ENCODE measurements at places on chromosomes 1 and 21. TPM values are rescaled to one million over a fixed set of nuclear protein-coding genes. Genes with fewer than 3 reads are reported as not detected.

Gene FNDC10
- 1.5 TPM for polyA plus RNA-seq

- no peak for DNase-seq
Observed at GRCh38 chr1:3152143-3152542, 83.1 kb downstream of the PRDM16 start.

- no peak for DNase-seq
Observed at GRCh38 chr21:42286416-42286815, 28.8 kb downstream of the TFF3 start.

- DNase-seq, result no peak
Observed at GRCh38 chr1:41192456-41193178, 49.5 kb downstream of the SCMH1 start.

DNA sequence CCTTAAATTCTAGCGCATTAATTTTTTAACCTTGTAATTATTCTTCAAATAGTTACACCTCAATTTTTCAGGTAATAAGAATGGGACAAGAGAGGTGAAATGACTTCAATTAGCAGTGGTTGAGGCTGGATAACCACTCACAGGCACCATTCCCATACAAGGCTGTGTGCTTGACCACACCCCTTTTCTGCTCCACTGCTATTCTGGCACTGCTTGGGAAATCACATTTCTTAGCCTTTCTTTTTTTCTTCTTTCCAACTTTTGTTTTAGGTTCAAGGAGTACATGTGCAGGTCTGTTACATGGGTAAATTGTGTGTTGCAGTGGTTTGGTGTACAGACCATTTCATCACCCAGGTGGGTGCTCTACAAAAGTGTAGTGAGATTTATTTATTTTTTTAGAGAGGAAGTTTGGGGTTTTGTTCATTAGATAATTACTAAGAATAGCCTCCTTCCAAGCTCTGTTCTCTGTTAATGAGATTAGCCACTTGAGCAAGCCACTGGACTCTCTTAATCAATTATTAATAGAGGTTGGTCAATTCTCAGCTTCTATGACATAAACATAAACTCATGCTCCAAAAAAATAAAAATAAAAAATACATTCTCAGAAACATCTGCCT, 14.4 kb downstream of the ILDR2 start:
- no peak for DNase-seq

GRCh38 chr1:31904339-31905092, 33.7 kb downstream of the PTP4A2 start:
- peak; percentile 84 for DNase-seq

- DNase-seq, result no peak
Observed at GRCh38 chr1:235054936-235055335, 73.7 kb downstream of the TOMM20 start.

Measured in CD14-positive monocyte (primary cell).